HS-5 (cell line): ENCODE measurements at places on chromosomes 4 and X.

DNA sequence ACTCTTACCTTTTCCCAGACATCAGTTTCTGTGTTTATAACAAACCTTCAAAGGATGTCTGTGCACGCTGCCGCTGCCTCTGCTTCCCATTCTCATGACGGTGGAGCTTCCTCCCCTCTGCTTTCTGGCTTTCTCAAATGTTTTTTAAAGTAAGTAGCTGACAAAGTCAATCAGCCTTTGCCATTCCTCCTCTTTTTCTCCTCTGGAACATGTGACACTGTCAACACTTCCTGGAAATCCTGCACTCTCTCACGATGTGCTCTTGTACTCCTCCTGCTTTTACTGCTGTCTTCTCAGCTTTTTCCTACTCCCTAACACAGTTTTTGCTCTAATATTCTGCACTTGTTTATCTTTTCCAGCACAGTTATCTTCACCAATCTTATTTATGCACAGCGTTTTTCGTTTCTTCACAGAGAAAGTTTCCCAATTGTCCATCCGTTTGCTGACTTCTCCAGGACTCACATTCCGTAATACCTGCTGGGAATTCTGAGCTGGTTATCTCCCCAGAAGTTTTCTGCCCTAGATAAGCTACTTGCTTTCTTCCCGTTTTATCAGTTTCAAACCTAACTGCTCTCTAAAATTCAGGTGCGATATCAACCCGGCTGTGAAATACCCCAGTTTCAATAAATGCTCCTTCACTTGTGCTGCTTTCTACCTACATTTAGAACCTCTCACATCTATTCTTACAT is 465.6 kb upstream of the AGA start:
- no peak for DNase-seq

DNA sequence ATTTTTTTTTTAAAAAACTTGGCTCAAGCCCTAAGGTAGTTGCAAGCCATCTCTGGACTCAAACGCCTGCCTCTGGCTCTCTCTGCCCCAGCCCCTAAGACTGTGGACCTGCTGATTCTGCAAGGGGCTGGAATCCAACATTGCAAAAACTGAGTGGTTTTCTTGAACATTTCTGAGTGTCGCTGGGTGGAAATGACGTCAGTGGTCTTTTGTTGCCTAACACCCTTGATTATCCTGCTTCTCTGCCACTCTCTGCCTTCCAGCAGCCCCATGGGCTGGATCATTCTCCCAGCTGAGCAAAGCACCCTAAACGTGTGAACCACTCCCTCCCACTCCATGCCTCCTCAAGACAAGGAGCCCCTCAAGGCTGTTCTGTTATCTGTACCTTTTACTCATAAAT is 16.6 kb downstream of the BST1 start:
- no peak for DNase-seq

DNA sequence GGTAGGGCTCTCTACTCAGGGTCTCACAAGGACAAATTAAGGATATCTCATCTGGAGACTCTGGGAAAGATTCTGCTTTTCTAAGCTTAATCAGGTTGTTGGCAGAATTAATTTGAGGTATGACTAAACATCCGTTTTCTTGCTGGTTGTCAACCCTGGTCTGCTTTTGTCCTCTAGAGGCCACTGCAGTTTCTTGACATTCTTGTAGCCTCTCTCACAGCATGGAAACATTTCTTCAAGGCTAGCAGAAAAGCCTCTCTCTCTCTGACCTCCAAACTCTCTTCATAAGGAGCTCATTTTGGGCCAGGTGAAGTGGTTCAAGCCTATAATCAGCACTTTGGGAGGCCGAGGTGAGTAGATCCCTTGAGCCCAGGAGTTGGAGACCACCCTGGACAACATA is 749.5 kb upstream of the PCDH7 start:
- DNase-seq, result peak; percentile 16

DNA sequence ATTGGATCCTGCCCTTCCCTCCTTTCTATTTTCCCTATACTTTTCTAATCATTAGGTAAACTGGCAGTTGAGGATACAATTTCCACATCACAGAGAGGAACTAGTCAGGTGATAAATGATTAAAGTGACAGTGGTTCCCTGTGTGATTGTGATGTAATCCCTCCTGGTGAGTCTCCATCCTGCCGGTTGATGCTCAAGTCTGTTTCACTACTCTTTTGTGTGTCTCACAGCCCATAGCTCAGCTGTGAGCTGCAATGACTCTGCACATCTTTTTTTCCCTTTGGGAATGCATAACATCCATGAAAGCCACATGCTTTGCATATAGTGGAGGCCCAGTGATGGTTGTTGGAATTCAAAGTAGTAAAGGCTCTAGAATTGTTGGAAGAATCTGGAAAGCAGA is 60.4 kb downstream of the CCNI start:
- DNase-seq, result no peak

DNA sequence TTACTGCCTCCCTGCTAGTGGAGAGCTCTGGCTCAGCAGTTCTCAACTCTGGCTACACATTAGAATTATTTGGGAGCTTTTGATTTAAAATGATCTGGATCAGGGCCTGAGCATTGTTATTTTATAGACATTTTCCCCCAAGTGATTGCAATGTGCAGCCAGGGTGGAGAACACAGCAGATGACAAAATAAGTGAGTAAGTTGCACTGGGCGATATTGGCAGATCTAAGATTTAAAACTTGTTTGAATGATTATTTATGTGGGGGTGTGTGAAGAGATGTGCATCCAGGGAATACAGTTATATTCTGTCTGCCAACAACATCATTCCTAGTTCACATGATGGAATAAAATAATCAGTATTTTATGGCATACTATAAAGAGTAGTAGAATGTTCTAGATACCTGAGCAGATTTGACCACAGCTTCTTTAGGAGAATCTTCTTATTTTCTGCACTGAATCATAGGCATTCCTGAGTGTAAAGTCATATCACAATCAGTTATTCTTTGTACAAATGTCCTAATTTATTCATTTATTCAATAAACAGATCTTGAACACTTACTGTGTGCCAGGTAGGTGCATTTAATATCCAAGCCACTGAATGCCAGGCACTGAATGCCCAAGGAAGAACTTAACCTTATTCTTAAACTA is 123.9 kb downstream of the UCHL1 start:
- DNase-seq, result no peak

DNA sequence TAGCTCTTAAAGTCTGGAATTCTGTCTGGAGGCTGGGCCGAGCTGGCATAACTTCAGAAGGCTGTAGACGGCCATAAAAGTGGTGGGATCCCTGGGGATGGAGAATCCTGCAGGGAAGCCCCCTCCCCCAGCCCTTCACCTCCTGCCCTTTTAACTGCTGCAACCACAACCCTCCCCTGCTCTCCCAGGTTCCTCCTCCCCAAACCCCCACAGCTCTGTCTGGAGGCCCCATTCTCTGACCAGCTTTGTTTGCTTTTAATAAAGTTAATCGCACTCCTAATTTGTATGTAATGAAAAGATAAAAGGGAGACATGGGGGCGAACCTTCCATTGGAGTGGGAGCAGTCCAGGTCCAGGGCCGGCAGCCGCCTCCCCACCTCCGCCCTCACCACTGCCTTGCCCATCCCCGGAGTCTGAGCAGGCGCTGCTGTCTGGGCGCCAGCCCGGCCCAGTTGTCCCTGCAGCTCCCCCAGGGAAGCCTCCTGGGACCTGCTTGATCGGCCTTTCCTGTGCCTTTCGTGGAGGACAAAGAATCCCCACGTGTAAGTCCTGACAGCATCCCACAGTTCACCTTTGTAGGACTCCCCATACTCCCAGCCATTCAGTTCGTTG is 84.3 kb downstream of the PJA1 start:
- DNase-seq, result no peak

DNA sequence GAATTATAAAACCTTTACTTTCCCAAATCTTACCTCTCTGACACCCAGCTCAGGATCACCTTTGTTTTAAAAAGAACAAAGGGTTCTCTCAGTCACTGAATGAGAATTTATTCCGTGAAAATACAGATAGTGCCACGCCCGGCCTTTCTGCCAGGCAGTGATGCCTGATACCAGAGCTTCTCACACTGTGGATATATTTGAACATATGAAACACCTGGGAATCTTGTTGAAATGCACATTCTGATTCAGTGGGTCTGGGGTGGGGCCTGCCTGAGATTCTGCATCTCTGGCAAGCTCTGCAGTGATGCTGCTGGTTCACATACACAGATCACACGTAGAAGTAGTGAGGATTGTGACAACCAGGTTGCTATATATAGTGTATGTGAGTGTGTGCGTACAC is 46.0 kb downstream of the ELOVL6 start:
- no peak for DNase-seq

GRCh38 chr4:68391436-68391835 is 41.5 kb upstream of the YTHDC1 start:
- no peak for DNase-seq

- no peak for DNase-seq
These were observed 29.1 kb upstream of the BCORL1 start for GRCh38 chrX:129953334-129953648.

DNA sequence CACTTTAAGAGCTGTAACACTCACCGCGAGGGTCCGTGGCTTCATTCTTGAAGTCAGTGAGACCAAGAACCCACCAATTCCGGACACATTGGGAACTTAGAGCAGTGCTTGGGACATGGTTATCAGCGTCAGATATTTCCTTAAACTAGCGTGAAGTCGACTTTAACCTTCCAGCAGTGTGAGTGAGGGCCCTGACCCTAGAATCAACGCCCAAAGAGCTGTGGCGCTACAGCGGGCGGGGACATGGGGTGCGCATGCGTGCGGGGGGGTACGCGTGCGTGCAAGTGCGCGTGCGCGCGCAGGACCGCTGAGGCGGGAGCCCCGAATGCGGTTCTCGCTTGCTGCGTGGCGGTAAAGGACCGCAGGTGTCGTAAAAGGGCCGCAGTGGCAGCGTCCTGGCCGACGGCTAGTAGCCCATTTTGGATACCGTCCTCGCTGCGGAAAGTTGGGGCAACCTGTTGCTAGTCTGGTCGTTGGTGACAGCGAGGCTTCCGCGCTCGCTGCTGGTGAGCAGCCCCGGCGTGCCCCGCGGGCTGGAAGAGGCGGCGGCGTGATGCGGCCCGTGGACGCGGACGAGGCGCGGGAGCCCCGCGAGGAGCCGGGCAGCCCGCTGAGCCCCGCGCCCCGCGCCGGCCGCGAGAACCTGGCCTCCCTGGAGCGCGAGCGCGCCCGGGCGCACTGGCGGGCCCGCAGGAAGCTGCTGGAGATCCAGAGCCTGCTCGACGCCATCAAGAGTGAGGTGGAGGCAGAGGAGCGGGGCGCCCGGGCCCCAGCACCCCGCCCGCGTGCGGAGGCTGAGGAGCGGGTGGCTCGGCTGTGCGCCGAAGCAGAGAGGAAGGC is 19.8 kb upstream of the S100P start:
- DNase-seq, result peak; percentile 71

DNA sequence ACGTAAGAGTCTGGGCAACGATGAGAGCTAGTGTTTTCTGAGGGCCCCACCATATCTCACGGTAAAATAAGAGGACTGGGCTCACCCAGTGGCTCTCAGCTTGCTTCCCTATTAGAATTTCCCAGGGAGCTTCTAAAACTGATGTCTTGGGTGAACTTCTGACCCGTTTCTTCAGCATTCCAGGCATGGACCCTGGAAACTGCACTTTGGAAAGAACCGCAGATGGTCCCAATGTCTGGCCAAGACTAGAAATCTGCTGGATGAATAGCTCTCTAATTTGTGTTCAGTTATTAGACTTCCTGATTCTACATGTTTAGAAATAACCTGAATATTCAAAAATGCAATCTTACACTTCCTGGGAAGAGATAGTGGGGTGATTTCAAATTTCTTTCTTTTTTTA is 127.8 kb downstream of the ANOS1 start:
- DNase-seq, result no peak

GRCh38 chrX:68508799-68509198 is 9.9 kb downstream of the YIPF6 start:
- no peak for DNase-seq

GRCh38 chrX:154402622-154403127 is 4.5 kb downstream of the RPL10 start:
- no peak for DNase-seq

- no peak for DNase-seq
These were observed 53.7 kb downstream of the TAB3 start for GRCh38 chrX:30835373-30835772.
